ENCODE measurements at places on chromosomes 12 and 14.

- DNase-seq: peak; percentile 72
Observed at GRCh38 chr14:56005191-56006053, 112.8 kb upstream of the PELI2 start.

GRCh38 chr12:59946635-59947034 lies 350.8 kb downstream of the SLC16A7 start:
- no peak for DNase-seq

DNA sequence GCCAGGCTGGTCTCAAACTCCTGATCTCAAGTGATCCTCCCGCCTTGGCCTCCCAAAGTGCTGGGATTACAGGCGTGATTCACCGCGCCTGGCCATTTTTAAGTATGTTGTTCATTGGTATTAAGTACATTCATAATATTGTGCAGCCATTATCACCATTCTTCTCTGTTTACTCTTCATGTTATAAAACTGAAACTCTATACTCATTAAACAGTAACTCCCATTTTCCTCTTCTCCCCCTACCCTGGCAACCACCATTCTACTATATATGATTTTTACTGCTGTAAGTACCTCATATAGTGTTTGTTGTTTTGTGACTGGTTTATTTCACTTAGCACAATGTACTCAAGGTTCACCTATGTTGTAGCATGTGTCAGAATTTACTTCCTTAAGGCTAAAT lies 23.1 kb downstream of the METAP2 start:
- no peak for DNase-seq

GRCh38 chr14:68723808-68724268 lies 69.0 kb downstream of the ZFP36L1 start:
- DNase-seq: no peak

- DNase-seq: no peak
Observed at GRCh38 chr12:127070515-127071157, 1196.3 kb upstream of the TMEM132C start.

Data from LHCN-M2 (cell line).